ENCODE measurements at places on chromosomes 6 and 20.

DNA sequence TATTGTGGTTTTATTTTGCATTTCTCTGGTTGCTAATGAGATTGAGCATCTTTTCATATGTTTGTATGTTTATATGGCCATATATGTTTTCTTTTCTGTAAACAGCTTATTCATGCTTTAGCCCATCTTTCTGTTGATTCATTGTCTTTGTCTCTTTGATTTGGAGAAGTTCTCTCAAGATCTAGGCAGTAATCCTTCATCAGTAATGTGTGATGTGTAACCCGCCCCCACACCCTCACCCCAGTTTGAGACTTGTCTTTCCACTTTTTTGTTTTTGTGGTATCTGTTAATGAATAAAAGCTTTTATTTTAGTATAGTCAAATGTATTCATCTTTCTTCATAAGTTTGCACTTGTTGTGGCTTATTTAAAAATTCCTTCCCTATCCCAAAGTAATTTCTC is 26.0 kb downstream of the ZC3H12D start:
- no peak for DNase-seq

DNA sequence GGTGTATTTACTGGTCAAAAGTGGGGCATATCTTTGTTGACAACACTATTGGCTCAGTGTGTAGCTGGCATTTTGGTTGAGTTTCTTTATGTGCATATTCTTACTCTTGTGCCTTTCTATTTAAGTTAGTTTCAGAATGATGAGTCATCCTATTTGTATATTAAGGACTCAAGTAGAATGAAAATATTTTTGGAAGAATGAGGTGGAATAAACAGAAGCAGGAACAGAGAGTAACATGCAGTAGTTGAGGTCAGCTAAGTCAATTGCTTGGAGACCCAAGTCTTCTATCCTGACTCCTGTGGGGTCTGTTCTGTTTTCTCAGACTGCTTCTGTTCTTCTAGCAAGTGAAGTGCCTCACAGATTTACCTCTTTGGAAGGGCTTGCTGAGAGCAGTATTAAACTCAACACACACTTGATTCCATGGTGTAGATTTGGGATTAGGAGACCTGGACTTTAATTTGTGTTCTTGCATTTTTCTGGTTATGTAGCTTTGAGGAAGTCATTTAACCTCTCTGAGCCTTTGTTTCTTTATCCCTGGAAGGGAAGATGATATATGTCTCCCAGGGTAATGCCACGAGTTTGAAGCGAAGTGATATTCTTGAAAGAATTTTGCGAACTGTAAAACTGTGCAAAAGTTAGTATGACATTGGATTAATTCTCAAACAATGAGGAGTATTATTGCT is 324.3 kb downstream of the QKI start:
- DNase-seq, result no peak

- DNase-seq, result no peak
These were observed 63.5 kb upstream of the PHACTR2 start for GRCh38 chr6:143614235-143614634.

DNA sequence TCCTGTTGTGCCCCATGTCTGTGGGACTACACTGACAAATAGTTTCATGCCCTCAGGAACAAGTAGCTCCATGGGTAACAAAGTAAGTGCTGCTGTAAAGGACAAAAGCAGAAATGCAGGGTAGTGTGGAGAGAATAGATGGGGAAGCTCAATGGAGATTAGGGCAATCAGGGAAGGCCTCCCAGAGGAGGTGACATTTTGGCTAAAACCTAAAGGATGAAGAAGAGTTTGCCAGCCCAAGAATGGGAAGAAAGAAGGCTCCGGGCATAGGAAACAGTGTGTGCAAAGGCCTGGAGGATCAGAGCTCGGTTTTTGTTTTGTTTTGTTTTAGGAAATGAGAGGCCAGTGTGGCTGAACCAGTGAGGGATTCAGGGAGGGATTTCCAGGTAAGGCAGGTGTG is 43.6 kb upstream of the FAM83D start:
- no peak for DNase-seq

- no peak for DNase-seq
These were observed 74.6 kb downstream of the TMEM244 start for GRCh38 chr6:129786548-129786947.

DNA sequence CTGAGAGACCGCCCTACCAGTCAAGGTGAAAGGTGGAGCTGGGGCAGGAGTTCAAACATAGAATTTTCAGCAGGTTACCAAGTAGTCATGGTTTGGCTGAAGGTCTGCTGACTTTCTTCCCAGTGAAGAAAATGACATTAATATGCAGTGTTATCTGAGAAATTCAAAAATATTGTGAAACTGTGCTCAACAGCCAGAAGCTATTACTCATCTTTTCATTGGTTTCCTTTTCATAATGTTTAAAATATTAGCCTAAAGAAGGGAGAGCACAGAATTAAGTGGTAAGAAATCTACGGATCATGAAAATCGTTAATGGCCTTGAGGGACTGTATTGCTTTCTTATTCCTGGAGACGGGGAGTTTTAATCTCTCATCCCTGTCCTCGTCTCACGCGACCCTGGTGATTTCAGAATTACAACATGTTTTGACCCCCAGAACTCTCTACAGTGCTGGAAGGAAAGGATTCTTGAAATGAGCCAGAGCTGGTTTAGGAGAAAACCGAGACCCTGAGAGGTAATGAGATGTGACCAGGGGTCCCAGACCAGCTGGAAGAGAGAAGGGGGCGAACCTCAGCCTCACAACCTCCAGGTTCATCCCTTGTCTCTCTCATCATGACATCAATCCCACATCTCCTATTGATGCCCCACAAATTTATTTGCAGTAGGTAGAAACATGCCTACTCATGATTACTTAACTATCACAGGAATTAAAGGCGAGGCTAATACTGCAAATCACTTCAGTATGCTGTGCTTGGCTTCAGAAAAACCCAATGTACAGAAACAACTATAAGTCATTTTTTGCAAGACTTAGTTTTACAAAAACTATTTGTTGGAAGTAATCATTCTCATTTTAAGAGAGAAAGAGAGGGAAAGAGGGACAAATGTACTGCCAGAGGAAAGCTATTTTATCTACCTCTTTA is 209.5 kb downstream of the FNDC1 start:
- DNase-seq, result no peak

GRCh38 chr6:132003516-132004178 is 52.5 kb upstream of the CCN2 start:
- no peak for DNase-seq

GRCh38 chr6:135624402-135625295 is 127.1 kb upstream of the AHI1 start:
- no peak for DNase-seq
